ENCODE measurements at places on chromosomes 12 and 14. TPM values are rescaled to one million over a fixed set of nuclear protein-coding genes. Genes with fewer than 3 reads are reported as not detected.

Gene CBX5
- total RNA-seq, result 111 TPM

GRCh38 chr12:124356221-124356620 lies 61.3 kb downstream of the RFLNA start:
- H3K27ac ChIP-seq, result no peak overlapping the region
- H3K4me1 ChIP-seq, result peaks cover 6% of the 10 kb centered on the region
- no peak overlapping the region for H3K4me3 ChIP-seq
- H3K27me3 ChIP-seq, result no peaks in the 10 kb centered on the region
- H3K36me3 ChIP-seq, result peaks cover 61% of the 10 kb centered on the region

Gene C12orf56
- not detected for total RNA-seq

Gene RPS6KL1
- total RNA-seq, result 1.7 TPM

DNA sequence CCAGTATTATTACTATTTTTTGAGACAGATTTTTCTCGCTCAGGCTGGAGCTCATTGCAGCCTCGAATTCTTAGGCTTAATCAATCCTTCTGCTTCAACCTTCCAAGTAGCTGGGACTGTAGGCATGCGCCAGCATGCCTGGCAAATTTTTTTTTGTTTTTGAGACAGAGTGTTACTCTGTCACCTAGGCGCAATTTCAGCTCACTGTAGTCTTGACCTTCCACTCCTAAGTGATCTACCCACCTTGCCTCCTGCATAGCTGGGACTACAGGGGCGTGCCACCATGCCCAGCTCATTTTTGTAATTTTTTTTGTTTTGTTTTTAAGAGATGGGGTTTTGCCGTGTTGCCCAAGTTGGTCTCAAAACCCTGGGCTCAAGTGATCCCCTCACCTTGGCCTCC lies 15.2 kb downstream of the ERC1 start:
- H3K27ac ChIP-seq, result no peak overlapping the region
- H3K36me3 ChIP-seq, result no peaks in the 10 kb centered on the region
- no peaks in the 10 kb centered on the region for H3K27me3 ChIP-seq
- no peak overlapping the region for H3K4me3 ChIP-seq
- no peak for DNase-seq

Gene CLEC7A
- 1.4 TPM for total RNA-seq

- peak; percentile 74 for DNase-seq
- peaks cover 9% of the 10 kb centered on the region for H3K4me1 ChIP-seq
- H3K36me3 ChIP-seq, result no peaks in the 10 kb centered on the region
- H3K27me3 ChIP-seq, result peaks cover 43% of the 10 kb centered on the region
- H3K4me3 ChIP-seq, result peak within 1 kb of the TSS; percentile 25
These were observed at the start of gene NFE2 for GRCh38 chr12:54300732-54301427. Gene NFE2 (minus strand): TSS chr12:54301015. CDS start chr12:54295248, 5,767 bp downstream.

- no peak for DNase-seq
- no peaks in the 10 kb centered on the region for H3K27me3 ChIP-seq
- no peak overlapping the region for H3K4me3 ChIP-seq
- no peaks in the 10 kb centered on the region for H3K4me1 ChIP-seq
- H3K27ac ChIP-seq, result no peak overlapping the region
- no peaks in the 10 kb centered on the region for H3K36me3 ChIP-seq
These were observed 76.0 kb upstream of the CCDC60 start for GRCh38 chr12:119258556-119258955.

DNA sequence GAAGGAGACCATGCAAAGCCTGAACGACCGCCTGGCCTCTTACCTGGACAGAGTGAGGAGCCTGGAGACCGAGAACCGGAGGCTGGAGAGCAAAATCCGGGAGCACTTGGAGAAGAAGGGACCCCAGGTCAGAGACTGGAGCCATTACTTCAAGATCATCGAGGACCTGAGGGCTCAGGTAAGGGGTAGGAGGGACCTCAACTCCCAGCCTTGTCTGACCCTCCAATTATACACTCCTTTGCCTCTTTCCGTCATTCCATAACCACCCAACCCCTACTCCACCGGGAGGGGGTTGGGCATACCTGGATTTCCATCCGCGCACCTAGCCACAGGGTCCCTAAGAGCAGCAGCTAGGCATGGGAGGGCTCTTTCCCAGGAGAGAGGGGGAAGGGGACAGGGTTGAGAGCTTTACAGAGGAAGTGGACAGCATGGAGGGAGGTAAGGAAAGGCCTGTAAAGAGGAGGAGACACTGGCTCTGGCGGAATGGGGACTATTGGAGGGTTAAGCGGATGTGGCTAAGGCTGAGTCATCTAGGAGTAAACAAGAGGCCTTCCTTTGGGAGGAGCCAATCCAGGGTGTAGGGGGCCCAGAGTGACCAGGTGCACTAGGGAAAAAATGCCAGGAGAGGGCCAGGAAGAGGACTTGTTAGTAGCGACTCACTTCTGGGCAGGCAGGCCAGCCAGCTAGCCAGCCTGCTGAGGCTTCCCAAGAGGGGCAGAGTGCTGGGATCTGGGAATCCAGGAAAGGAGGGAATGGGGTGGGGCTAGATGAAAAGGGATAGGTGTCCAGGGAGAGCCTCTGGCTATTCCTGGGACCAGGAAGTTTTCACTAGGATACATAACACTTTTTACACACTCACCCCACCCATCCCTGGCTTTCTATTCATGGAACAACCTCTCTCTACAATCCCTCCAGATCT lies 754 bp downstream of the KRT18 start:
- H3K4me1 ChIP-seq, result peaks cover 53% of the 10 kb centered on the region
- H3K27me3 ChIP-seq, result no peaks in the 10 kb centered on the region
- H3K27ac ChIP-seq, result peak overlapping the region; percentile 92
- peak; percentile 95 for DNase-seq
- H3K4me3 ChIP-seq, result peak overlapping the region; percentile 97
- peaks cover 14% of the 10 kb centered on the region for H3K36me3 ChIP-seq

- H3K36me3 ChIP-seq, result no peaks in the 10 kb centered on the region
- DNase-seq, result no peak
- H3K27ac ChIP-seq, result no peak overlapping the region
- no peak overlapping the region for H3K4me3 ChIP-seq
- H3K4me1 ChIP-seq, result no peaks in the 10 kb centered on the region
- H3K27me3 ChIP-seq, result no peaks in the 10 kb centered on the region
These were observed 8.1 kb downstream of the LPAR5 start for GRCh38 chr12:6627616-6628015.

Gene PLEKHD1
- total RNA-seq, result 0.05 TPM

DNA sequence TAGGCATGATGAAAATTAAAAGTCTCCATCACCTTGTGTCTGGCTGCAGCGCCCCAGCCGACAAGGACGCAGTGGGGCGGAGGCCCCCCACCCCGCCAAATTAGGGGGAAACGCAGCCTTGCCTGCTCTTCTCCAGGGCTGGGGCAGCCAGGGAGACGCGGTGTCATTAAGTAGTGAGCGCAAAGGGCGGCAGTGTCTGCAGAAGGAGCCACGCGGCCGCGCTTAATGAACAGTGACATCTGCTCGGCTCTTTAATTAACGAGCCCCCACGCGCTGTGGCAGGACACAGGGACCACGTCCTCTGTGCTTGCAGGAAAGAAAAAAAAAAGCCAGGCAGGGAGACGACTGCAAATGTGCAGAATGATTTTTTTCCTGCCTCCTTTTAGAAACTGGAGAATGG lies 93.4 kb upstream of the NCOR2 start:
- H3K4me3 ChIP-seq, result no peak overlapping the region
- no peaks in the 10 kb centered on the region for H3K36me3 ChIP-seq
- no peak for DNase-seq
- no peaks in the 10 kb centered on the region for H3K27me3 ChIP-seq
- H3K27ac ChIP-seq, result no peak overlapping the region

DNA sequence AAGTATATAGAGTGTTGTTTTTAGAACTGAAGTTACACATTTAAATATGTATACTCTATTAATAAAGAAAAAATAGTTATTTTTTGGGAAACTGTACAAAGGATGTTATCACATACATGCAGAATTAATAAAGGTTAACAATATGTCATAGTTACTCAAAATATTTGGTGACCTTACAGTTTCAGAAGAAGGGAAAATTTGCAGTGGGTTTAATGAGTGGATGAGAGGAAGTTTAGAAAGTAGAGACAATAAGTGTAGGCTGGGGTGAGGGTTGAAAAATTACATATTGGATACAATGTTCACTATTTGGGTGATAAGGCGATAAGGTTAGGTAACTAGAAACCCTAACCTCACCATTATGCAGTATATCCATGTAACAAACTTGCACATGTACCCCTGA lies 13.5 kb downstream of the WNK1 start:
- H3K4me3 ChIP-seq, result no peak overlapping the region
- no peaks in the 10 kb centered on the region for H3K27me3 ChIP-seq
- H3K36me3 ChIP-seq, result no peaks in the 10 kb centered on the region
- DNase-seq, result no peak
- H3K4me1 ChIP-seq, result no peaks in the 10 kb centered on the region

DNA sequence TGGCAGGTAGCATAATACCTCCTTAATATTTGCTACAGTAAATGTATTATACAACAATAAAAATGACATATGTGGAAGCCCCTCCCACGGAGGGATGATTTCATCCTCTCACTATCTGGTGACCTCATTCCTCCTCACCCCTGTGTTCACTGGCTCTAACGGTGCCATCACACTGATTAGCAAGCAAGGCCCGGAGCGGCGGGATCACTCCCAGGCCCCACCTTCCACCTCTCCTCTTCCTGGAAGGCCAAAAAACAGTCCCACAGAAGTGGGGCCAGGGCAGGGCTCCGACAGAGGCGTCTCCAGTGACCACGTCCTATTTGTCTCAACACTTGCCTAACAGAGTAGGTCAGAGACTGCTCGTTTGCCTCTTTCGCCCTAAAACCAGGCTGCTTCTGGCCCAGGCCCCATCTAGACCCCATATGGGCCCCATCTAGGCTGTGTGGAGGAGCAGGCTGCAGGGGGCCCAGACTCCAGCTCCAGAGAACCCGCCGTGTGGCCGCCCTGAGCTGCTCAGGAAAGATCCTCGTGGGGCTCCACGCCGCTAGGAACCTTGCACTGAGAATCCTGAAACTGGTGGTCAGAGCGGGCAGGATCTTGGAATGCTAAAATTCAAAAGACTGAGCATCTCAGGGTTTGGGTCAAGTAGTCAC lies 3.7 kb downstream of the SELPLG start:
- peaks cover 36% of the 10 kb centered on the region for H3K4me1 ChIP-seq
- H3K4me3 ChIP-seq, result no peak overlapping the region
- peak overlapping the region; percentile 82 for H3K27ac ChIP-seq
- no peaks in the 10 kb centered on the region for H3K36me3 ChIP-seq
- H3K27me3 ChIP-seq, result no peaks in the 10 kb centered on the region

Gene AICDA
- total RNA-seq, result not detected

DNA sequence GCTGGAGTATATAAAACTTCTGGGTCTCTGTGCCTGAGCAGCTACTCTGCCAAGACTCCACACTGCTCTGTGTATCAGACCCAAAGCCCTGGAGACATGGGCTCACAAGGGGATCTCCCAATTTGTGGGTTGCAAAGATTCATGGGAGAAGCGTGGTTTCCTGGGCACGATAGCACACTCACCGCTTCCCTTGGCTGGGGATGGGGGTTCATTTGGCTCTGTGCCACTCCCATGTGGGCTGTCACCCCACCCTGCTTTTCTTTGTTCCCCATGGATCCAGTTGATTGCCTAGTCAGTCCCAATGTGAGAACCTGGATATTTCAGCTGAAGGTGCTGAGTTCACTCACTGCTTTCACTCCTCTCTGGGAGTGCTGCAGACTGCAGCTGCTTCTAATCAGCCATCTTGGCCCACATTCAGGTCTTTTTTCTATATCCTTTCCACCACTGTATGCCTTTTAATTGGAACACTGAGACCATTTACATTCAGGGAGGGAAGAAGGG lies 40.0 kb upstream of the PCNX4 start:
- DNase-seq, result peak; percentile 2
- H3K27ac ChIP-seq, result no peak overlapping the region
- no peaks in the 10 kb centered on the region for H3K36me3 ChIP-seq
- no peaks in the 10 kb centered on the region for H3K4me1 ChIP-seq
- no peaks in the 10 kb centered on the region for H3K27me3 ChIP-seq

DNA sequence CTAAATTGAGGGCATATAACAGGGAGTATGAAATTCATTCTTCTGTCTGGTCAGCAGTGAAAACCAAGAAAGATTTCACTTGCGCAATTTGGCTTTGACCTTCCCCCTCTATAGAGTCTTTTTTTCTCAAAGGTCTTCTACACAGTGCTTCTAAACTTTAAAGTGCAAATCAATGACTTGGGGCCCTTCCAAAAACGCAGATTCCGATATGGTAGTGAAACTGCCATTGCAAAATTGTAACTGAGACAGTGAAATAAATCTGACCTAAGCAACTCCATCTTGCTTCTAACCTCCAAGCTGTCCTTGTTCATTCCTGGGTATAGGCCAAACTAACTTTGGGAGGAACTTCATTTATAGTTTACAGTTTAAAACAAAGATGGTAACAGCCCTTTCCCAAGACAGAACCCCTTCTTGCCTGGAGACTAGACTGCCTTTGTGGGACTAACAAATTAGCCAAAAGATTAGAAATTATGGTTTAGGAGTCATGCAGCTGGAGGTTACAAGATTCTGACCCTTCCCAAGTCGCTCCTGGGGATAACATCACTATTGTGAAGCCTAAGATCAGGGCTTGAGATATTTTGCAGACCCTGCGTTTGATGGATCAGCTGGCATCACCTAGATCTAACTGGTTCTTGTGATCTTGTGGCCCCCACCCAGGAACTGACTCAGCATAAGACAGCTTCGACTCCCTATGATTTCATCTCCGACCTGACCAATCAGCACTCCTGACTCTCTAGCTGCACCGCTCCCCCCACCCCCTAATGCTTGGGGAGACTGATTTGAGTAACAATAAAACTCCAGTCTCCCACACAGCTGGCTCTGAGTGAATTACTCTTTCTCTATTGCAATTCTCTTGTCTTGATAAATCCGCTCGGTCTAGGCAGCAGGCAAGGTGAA lies 5.0 kb downstream of the SLC25A21 start:
- H3K36me3 ChIP-seq, result no peaks in the 10 kb centered on the region
- no peaks in the 10 kb centered on the region for H3K4me1 ChIP-seq
- DNase-seq, result no peak
- no peak overlapping the region for H3K27ac ChIP-seq

Gene MANSC4
- not detected for total RNA-seq

DNA sequence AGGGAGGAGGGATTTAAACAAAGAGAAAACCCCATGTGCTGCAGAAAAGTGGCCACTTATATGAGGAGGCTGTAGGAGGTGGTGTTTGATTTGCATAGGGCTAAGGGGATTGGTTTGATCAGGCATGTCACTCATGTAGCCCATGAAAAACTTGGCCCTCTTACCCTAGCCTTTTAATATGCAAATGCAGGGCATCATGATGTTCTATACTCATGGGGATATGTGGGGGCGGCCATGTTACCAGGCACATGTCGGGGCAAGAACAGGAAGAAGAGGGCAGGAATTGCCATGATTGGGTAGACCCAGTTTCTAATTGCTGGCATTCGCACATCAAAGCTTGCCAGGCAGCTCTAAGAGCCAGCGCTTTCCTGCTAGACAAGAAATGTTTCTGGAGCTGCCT lies 28.8 kb downstream of the KLRK1 start:
- no peak overlapping the region for H3K27ac ChIP-seq
- H3K27me3 ChIP-seq, result no peaks in the 10 kb centered on the region
- H3K36me3 ChIP-seq, result no peaks in the 10 kb centered on the region
- peaks cover 31% of the 10 kb centered on the region for H3K4me1 ChIP-seq
- H3K4me3 ChIP-seq, result no peak overlapping the region
- DNase-seq, result no peak

DNA sequence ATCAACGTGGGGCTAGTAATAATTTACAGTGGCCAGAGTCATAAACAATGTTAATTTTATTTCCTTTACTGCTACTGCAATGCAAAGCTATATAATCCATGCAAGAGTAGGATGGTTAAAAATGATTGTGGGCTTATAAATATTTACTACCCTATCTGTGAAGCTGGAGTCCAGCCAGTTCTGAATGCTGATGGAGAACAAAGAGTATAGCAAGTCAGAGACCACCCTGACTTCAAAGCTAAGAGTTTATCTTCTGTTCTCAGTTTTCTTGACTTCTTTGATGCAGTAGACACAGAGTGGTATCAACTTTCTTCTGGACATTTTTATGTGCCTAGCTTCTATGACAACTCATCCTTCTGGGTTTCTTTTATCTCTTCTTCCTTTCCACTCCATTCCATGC lies 34.0 kb upstream of the OVCH1 start:
- no peak for DNase-seq
- no peak overlapping the region for H3K4me3 ChIP-seq
- H3K4me1 ChIP-seq, result no peaks in the 10 kb centered on the region
- H3K36me3 ChIP-seq, result no peaks in the 10 kb centered on the region

Gene TCL1A
- total RNA-seq, result not detected

Data from astrocyte (in vitro differentiated cells and primary cell).